CD4-positive, alpha-beta T cell treated with Interleukin-10 for 1 hour (primary cell): ENCODE measurements at places on chromosomes 12 and 14.

- no peak for DNase-seq
These were observed 28.0 kb downstream of the TXNRD1 start for GRCh38 chr12:104243551-104243950.

GRCh38 chr12:109277899-109278762 lies 31.0 kb downstream of the FOXN4 start:
- DNase-seq = no peak

DNA sequence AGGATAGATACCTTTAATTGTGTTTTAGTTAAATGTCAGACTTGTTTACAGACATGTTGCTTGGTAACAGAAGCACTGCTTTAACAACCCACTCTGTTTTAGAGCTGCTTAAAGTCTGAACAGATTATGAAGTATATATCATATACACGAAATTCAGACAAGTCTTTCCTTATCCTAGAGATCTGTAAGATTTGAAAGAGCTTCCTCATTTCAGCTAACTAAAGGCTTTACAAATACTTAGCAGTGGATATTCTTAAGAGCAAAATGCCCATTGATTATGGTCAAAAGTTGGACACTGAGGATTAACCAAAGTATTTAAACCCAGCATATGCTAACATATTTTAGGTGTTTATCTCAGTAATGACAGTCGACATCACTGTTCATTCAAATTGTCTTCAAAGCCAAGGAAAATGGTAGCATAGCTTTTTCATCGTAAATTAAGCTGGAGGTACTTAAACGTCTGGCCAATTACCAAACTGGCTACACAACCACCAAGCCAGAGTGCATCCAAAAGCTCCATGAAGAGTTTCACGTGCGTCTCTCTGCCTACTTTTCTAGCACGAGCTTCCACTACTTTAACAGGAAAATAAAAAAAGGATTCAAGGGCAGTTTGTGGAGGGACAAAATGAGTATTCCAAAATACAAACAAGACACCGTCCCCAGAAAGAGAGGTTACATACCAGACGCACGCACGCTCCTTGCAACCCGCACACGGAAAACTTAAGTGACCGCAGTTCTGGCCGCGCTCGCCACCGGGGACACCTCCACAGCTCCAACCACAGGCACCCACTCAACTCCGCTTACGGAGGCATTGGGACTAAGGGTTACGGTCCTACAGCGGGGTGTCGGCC lies 565 bp downstream of the CEP83 start:
- DNase-seq = peak; percentile 41

- no peak for DNase-seq
These were observed 148.2 kb downstream of the SLC41A2 start for GRCh38 chr12:104809706-104810385.

DNA sequence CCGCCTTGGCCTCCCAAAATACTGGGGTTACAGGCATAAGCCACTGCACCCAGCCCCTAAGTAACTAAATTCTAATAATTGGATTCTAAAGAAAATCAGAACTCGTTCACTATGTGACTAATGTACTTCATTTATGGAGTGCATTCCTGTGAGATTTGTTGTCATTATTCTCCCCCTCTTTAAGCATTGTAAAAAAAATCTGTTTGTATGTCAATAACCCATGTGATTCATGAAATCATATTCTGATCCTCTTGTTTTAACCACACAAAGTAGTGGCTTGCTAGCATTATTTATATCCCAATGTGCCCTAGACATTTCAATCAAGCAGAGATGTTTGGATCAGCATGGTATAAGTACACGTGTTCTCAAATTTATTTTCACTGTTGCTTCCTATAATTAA lies 78.2 kb upstream of the OSBPL8 start:
- no peak for DNase-seq

GRCh38 chr12:21073822-21074460 lies 57.1 kb upstream of the SLCO1B1 start:
- DNase-seq = no peak

- DNase-seq = no peak
These were observed 285.8 kb downstream of the ADGRD1 start for GRCh38 chr12:131239384-131240094.

GRCh38 chr12:60345442-60345841 lies 749.6 kb downstream of the SLC16A7 start:
- no peak for DNase-seq

GRCh38 chr14:59147007-59147406 lies 41.5 kb upstream of the DAAM1 start:
- no peak for DNase-seq

DNA sequence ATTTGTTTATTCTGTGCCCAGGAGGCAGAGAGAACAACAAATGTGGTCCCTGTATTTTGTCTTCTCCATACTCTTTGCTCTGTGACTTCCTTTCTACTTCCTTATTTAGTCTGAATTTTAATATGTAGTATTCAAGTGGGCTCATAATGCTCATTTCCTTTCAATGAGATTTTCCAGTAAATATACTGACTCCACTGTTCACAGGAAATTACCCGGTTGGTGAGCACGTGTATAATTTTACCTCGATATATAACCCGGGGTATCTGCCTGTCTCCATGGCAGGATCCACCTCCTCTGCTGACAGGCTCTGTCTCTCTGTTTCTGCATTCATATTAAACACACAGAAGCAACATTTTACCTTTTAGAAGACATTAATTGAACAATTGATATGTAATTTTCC lies 166.0 kb downstream of the SLC38A4 start:
- DNase-seq = no peak
